ENCODE measurements at places on chromosomes 12 and 14.

GRCh38 chr12:43038991-43039390, 449.4 kb upstream of the PRICKLE1 start:
- DNase-seq = no peak

DNA sequence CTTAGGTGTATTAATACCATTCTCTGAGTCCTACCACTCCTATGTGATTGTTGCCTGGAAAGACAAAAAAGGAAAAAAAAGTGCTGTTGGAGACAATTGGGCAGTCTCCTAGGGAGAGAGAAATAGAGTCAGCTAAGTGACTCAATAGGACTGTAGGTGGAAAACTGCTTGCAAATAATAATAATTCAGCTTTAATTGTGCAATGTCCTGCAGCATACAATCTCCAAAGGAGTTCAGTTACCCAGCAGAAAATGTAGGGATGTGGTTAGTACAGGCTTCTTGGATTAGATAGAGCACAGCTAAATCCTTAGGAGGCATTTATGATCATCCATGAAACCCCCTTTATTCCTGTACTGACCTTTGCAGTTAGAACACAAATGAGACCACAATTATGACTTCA, 3.0 kb upstream of the SRSF9 start:
- no peak for DNase-seq

DNA sequence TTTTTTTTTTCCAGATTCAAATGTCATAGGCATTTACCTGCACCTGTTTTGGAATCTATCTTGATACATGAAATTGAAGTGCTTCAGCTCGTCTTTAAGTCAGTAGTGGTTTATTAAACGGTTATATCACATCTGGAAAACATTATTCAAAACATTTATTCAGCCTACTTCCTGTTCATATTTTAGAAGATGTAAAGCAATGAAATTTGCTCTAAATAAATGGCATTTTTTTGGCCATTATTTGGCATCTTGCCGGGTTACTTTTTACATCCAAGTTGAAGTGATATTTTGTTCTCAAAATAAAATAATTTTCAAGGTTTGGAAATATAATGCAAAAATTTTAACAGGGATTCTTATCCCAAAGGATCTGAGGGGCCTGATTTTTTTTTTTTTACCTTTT, 103.1 kb downstream of the EML1 start:
- DNase-seq = no peak

DNA sequence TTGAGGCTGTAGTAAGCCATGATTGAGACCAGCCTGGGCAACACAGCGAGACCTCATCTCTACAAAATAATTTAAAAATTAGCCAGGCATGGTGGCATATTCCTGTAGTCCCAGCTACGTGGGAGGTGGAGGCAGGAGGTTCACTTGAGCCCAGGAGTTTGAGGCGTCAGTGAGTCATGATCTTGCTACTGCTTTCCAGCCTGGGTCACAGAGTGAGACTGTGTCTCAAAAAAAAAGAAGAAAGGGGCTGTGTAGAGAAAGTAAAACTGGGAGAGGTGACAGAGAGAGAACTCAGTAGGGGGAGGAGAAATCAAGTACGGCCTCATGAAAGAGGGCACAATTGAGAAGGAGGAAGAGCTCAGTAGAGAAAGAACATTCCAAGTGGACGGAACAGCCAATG, 12.4 kb downstream of the TECPR2 start:
- no peak for DNase-seq
